GM12864 (cell line): ENCODE measurements at places on chromosomes 2 and 18.

DNA sequence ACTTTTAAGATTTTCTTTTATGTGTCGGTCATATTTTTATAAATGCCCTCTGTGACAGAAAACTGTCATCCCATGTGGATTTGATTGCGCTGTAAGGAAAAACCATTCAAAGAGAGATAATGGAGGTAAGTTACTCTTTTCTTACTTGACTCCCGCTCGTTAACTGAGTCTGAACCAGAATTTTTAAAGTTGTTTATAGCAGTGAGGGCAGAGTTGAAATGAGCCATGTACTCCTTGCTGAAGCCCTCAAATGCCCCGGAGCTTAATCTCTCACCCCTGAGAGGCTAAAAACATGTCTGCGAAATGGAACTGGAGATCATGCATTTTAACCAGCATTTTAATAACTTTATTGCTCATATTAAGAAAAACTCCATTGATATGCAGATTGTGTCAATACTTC is 320.0 kb upstream of the SOX11 start:
- DNase-seq = no peak

GRCh38 chr2:176078541-176079284 is 5.0 kb downstream of the EVX2 start:
- no peak for DNase-seq

DNA sequence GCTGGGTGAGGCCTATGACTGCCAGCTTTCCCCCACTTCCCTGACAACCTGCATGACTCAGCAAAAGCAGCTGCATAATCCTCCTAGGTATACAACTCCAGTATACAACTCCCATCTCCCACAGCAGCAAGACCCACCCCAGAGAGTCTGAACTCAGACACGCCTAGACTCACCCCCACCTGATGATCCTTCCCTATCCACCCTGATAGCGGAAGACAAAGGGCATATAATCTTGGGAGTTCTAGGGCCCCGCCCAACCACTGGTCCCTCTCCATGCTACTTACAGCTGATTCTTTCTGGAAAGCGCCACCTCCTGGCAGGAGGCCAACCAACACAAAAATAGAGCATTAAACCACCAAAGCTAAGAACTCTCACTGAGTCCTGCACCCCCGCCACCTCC is 296.5 kb downstream of the DCC start:
- no peak for DNase-seq

GRCh38 chr18:57446322-57446721 is 11.1 kb downstream of the ONECUT2 start:
- no peak for DNase-seq
